Stimulated activated CD4-positive, alpha-beta T cell treated with anti-CD3 and anti-CD28 coated beads, Interleukin-2, amount 100 ng/mL, for 24 hours (primary cell): ENCODE measurements at places on chromosomes 6 and 20.

- DNase-seq = no peak
Measured at GRCh38 chr6:150083839-150084238, 14.9 kb upstream of the ULBP3 start.

- no peak for DNase-seq
Measured at GRCh38 chr6:97085772-97086171, 161.2 kb downstream of the KLHL32 start.

GRCh38 chr6:151026041-151026663 is 160.7 kb downstream of the MTHFD1L start:
- DNase-seq = no peak

DNA sequence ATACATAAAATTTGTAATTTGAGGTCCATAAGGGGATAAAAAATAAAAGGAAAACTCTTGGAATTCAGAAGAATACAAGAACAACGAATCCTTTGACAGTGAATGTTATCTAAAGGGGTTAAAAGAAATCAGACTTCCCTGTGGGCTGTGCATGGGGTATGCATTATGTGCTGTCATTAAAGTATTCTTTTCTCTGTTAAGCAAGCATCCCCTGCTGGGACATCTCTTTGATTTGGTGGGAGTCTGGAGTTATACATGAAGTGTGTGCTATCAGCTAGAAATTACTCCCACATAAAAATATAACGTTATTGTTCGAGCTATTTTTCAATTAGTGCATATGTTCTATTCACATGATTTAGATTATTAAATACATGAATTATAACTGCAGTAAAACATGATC is 195.2 kb downstream of the CENPW start:
- no peak for DNase-seq

DNA sequence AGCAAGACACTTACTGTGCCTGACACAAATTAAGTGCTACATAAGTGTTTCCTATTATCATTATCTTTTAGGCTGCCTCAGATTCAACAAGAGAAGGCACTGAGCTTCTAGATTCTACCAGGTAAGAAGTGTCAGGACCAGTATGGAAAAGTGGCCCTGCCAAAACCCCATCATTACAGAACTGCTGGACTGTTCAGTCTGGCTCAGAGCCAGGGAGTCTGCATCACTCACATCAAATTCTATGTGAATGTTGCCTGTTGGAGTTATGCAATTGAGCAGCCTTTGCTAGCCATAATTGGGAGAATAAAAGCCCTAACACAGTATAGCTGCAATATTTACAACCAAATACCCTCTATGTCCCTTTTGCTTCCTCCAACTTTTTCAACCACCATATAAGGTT is 70.9 kb downstream of the ATG5 start:
- DNase-seq = no peak

GRCh38 chr6:28794175-28795002 is 129.4 kb downstream of the TRIM27 start:
- DNase-seq = no peak

- DNase-seq = no peak
Measured at GRCh38 chr6:158303210-158303731, 9.0 kb upstream of the TULP4 start.
